Tibial nerve (tissue), 4 donors: ENCODE measurements at places on chromosomes 16 and 17. TPM values are rescaled to one million over a fixed set of nuclear protein-coding genes. Genes with fewer than 3 reads are reported as not detected.

DNA sequence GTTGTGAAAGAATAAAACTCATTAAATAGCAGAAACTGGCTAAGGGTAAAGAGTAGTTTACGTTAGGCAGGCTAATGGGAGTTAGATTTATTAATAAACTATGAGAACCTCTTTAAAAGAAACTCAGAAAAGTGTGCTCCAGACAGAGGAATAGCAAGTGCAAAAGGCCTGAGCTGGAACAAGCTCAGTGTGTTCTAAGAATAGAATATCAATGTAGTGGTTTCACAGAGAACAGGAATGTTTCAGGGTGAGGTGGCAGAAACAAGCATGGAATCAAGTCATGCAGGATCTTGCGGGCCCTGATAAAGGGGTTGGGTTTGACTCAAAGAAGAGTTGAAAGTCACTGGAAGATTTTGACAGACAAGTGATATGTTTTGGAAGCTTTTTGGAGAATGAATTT, 164.0 kb upstream of the HS3ST3A1 start:
- no peak overlapping the region for H3K4me3 ChIP-seq
- no peak overlapping the region for H3K27ac ChIP-seq
- H3K27me3 ChIP-seq = no peaks in the 10 kb centered on the region
- no peaks in the 10 kb centered on the region for H3K36me3 ChIP-seq

CEP131 gene
- total RNA-seq = 35.0 TPM

CYB5B gene
- total RNA-seq = 26.6 TPM

CRHR1 gene
- not detected for total RNA-seq

CUEDC1 gene
- total RNA-seq = 40.2 TPM
